PC-9 (cell line): ENCODE measurements at places on chromosomes 5 and 9.

GRCh38 chr5:568809-569208 lies 43.3 kb upstream of the CEP72 start:
- no peak for DNase-seq

DNA sequence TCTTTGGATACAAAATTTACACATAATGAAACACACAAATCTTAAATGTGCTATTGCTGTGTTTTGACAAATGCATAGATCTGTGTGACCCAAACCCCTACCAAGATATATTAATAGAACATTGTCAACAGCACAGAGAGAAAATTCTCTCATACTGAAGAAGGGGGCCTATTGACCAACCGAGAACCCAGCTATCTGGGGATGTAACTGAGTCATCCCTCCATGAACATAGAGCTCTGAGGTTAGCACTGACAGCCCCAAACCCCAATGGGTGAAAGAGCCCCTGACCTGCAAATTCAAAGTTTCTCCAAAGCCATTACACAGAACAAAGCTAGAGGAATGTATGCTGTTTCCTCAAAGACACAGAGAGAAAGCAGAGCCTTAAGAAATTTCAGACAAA lies 180.8 kb downstream of the PAX5 start:
- DNase-seq = no peak

GRCh38 chr9:2386566-2386965 lies 235.0 kb upstream of the VLDLR start:
- no peak for DNase-seq

DNA sequence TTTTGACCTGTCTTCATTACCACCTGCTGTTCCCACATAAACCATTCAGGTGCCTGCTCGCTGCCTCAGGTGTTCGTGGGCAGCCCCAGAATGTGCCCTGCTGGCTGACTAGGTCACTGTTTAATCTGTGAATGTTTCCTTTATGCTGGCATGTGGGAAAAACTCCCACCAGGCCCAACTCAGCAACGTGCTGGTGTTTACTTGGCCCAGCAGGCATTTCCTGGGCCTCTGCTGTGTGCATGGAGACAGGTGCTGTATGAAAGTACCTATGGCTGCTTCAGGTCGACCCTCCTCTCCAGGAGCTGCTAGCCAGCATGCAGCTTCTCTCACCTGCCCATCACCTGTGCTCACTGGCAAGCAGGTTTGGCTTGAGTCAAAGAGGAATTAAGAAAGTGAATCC lies 65.8 kb downstream of the RAD23B start:
- DNase-seq = no peak

GRCh38 chr5:95961617-95962474 lies at the start of gene ELL2:
Gene ELL2 (minus strand): TSS chr5:95961851. CDS start chr5:95961721, 130 bp downstream.
- peak; percentile 98 for DNase-seq

- DNase-seq = peak; percentile 98
Observed at GRCh38 chr5:43432486-43433375, 20.5 kb upstream of the CCL28 start.

DNA sequence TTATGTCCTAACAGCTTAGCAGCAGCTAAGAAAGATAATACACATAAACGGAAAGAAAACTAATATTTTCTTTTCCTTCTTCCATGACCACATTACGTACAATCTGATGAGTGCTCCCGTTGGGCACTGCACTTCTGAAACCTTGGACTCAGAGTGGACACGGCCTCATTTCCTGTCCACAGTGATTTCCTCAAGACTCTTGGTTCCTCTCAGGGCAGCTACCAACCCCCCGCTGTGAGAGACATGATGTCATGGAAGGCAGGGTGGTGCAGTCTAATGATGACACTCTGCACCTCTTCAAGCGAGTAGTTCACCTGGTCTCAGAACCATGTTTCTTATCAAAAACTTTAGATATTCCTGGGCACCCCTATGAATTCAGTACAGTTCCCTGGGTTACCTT lies 68.7 kb upstream of the CTSL start:
- DNase-seq = no peak

DNA sequence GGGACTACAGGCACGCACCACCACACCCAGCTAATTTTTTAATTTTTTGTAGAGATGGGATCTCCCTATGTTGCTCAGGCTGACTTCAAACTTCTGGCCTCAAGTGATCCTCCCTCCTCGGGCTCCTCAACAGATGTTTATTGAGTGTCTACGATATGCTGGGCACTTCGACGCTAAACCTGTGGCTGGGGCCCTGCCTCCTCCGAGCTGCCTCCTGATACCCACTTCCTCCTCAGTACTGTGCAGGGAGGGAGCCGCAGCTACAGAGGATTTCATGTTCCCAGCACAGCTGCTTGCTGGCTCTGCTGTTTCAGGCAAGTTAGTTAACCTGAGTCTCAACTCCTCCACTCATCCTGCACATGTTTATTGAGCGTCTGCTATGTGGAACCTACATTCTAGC lies 9.6 kb downstream of the AIF1L start:
- no peak for DNase-seq

DNA sequence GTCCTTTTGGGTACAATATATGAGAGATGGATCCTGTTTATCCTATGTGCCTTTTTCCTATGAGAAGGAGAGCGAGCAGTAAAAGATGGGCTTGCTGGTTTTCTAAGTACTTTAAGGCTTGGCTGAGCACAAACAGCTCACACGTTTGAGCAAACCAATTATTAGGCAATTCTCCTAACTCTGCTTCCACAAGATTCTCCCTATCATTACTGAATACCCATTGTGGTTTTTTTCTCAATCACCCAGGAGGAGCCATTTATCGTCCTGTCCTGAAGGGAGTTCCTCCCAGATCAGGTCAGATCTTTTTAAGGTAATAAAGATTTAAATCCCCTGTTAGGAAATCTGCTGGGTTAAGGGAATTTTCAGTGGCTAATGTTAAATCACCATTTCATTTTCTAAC lies 19.4 kb upstream of the C1QTNF3 start:
- no peak for DNase-seq

GRCh38 chr5:172303162-172303561 lies 19.6 kb upstream of the UBTD2 start:
- peak; percentile 44 for DNase-seq

DNA sequence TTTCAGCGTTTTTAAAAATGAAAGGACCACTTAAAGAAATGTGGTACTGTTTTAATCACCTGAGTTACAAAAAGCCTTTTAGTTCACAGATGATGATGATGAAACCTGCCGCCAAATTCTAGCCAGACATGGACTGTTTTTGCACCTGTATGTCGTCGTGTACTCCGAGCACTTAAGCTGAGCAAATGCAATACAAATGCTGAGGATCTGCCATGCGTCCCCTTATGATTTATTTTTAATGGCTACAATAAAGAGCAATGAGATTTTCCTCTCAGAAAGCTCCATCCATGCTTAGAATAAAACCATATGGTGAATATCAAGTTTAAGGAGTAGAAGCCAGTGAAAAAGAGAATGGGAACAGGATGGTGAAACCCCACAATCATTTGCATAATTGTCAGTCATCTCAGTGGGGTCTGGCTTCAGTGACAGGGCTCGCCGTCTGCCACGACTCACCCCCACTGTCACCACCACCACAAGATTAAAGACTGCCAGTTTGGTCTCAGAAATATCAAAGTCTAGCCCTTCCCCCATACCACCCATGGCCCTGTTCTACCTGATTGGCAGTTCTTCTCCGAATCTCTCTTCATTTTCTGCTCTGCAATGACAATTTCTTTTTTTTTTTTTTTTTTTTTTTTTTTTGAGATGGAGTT lies 159.9 kb downstream of the GOLPH3 start:
- DNase-seq = no peak

DNA sequence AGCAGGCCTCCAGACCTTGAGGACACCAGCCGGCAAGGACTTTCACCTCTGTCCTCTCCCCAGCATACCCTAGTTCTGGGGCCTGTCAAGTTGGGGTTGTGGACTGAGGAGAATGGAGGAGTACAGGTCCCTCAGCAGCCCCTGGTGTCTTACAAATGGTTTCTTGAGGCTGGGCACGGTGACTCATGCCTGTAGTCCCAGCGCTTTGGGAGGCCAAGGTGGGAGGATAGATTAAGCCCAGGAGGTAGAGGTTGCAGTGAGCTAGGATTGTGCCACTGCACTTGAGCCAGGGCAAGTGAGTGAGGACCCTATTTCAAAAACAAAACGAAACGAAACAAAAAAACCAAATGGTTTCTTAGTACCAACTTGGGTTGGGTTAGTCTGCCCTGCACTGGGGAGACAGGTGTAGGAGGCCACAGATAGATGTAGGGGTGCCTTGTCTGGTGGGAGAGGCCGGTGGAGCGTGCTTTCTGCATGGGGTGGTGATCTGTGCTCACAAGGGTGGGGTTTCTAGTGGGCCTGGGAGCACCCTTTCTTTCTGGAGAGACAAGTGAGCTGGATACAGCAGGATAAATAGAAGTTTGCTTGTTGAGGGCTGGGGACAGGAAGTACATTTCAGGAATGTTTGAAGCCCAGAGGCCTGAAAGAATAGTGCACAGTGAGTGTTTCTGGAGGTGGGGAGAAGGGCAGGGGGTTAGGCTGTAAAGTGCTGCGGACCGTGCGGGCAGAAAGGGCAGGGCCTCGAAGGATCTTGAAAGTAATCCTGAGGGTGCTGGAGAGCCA lies 37.7 kb upstream of the PSD2 start:
- DNase-seq = no peak

DNA sequence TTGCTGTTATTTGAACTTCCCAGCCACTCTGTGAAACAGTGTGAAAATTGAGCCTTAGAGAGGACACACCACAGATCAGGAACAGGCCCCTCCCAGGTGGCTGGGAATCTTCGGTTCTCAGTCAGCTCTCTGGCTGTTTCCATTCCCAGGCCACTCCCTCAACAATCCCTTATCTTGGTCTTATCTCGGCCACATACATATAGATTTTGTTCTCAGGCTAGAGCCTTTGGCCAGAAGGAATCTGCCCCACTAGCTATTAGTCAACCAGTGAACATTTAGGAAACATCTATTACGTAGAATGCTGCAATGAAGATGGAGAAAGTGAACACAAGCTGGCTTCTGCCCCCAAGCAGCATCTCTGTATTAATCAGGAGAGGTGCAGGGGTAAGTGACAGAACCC lies 21.0 kb upstream of the WWC1 start:
- DNase-seq = peak; percentile 90

DNA sequence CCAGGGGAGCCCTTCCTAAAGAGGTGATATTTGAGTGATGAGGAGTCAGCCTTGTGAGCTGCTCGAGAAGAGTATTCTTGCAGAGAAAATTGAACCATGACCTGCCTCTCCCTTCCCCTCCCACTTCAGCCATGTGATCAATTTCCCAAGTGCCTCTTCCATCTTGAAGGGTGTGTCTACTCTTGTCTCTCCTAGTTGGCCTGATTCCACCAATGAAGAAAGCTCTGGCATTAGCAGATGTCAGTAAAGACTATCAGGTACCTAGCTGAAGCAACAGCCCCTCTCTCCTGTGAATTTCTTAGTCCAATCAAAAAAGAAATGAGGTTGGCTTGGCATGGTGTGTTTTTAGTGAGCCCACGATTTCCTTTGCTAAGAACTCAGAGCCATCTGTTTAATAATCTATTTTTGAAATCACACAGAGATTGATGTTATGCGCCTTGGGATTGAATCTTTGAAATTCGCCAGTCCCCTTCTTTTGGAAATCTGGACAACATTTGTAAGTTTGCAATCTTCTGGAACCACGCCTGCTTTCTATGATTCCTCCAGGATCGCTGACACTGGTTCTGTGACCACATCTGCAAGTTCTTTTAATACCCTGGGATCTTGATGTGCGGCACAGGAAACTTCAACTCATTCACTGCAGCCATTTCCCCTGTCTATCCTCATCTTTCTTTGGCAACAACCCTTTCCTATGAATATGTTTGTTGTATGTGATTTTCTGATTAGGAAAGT lies 404.6 kb downstream of the DMRT2 start:
- no peak for DNase-seq
